ENCODE measurements at places on chromosomes 1 and 21. TPM values are rescaled to one million over a fixed set of nuclear protein-coding genes. Genes with fewer than 3 reads are reported as not detected.
A peak's percentile ranks its signal among the peaks of the same experiment; 100 is the strongest.

Gene CYP4A22
- not detected for total RNA-seq

Gene HSD3B2
- not detected for total RNA-seq

- DNase-seq = no peak
Measured at GRCh38 chr1:245516284-245516759, 361.5 kb downstream of the KIF26B start.

DNA sequence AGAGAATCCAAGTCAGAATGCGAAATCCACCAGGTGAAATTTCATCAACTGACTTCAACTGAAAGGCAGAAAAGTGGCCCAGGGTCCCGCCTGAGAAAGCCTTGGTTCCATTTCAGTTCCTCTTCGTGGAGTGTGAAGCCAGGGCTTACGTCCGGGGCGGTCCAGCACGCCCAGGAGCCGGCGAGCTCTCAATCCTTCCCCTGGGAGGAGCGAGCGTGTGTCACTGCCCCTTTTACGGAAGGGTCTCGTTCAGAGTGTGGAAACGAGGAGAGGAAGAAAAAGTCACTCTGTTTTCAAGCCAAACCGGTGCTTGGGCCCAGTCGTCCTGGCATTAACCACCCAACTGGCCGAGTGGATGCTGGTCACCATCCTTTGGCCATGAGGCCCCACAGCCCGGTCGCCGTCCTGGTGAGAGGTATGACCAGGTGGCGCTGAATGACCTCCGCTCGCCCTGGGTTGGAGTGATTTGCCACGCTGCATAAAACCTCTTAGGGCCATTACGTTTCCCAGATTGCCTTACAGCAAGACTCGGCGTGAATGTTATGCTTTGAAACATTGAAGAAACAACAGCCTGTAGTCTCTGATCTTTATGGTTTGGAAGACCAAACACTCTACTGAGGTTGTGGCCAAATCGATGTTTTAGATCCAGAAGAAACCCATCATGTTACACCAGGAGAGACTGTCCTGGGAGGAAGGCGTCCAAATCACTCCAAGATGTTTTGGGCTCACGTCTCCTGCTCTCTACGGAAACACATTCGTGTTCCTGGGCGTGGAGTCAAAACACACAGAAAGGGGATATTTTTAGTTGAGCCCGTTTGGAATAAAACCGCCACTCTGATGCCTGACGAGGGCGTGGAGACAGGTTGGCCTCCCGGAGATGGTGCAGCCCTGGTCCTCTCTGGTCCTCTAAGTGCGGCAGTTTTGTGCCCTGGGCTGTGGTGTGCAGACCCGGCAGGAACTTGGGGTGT, 93.6 kb upstream of the ACTRT2 start:
- no peak for DNase-seq

- no peak for DNase-seq
Measured at GRCh38 chr1:207428783-207429182, 25.3 kb upstream of the CR2 start.

DNA sequence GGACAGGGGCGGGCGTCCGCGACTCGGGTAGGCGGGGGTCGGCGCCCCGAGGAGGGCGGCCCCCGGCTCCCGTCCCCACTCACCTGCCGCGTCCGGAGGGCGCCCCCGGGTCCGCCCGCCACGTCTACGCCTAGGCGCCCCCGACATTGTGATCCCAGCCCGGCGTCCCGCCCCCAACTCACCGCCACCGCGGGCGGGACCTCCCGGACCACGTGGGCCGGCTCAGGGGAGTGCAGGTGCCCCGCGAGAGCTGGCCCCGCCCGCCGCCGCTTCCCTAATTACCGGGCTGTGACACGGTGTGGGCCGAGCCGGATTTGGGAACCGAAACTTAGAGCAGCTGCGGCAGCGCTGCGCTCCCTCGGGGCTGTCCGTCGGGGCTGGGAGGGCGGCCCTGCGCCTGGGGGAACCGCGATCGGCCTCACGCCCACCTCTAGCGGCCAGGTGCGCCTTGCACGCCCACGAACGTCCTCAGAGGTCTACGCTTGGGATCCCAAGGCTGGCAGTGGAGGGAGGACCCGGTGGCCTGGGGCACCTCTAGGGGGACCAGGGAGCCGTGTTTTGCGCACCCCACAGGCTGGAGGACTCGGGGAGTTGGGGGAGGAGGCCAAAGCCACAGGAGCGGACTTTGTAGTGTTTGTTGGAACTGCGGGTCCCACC, 521 bp upstream of the NADK start:
- peak; percentile 82 for DNase-seq

- peak; percentile 28 for DNase-seq
Measured at GRCh38 chr1:62084310-62084890, 110.2 kb upstream of the L1TD1 start.

GRCh38 chr1:187009320-187009719, 180.6 kb downstream of the PLA2G4A start:
- no peak for DNase-seq

DNA sequence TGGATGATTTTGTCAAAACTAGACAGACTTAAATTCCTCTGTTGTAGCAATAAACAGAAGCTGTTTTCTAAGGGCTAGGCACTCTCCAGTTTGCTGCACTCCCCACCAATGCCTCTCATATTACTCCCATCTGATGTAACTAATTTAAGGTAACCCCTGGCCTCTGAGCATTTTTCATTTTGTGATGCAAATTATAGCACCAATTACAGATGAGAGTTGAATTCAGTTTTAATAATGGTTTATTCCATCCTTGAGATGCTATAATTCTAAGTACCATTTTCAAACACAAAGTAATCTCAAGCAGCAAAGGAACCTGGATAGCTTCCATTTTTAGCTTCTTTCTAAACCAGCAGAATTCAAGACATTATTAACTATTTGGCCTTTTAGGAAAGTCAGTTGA, 280.4 kb upstream of the DAB1 start:
- no peak for DNase-seq

- peak; percentile 63 for DNase-seq
Measured at GRCh38 chr21:45347712-45348499, 57.1 kb upstream of the COL18A1 start.

DNA sequence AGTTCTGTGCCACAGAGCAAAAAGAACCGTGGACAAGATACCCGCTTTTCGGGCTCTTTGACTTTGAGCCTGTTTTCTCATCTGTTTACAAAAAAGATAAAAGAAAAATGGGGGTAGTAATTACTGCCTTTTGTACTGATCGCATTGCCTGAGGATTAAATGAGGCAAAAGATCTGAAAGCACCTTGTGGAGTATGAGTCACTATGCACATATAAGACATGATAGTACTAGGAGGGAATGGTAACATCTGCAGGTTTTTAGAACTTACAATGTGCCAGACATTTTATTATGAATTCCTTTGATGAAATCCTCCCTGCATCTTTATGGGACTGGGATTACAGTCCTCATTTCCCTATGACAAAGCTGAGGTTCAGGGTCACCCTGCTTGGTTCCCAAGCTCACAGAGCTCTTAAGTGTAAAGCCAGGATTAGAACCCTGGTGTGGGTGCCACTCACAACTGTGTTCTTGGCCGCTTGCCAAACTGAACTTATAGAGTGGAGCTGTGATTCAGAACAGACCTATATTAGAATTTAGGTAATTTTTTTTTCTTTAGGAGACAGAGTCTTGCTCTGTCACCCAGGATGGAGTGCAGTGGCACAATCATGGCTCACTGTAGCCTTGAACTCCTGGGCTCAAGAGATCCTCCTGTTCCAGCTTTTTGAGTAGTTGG, 1.8 kb downstream of the DISC1 start:
- no peak for DNase-seq

- no peak for DNase-seq
Measured at GRCh38 chr1:235259133-235259778, 68.7 kb downstream of the ARID4B start.

DNA sequence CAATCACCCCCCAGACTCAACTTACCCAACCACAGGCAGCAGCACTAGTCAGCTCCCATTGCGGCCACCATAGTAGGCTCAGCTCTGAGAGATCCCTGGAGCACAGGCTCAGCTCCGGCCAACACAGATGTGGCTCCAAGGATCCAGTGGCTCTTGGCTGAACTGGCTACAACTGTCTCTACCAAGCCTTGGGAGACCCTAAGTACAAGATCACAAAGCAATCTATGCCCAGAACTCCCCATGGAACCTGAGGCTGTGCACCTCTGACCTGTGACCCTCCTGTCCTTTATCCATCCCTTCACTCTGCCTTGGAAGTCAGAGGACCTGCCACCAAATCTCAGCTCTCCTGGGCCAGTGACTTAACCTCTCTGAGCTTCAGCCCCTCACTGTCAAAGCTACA, 61.8 kb upstream of the GJB5 start:
- DNase-seq = no peak

GRCh38 chr1:5304702-5305101, 650.3 kb downstream of the AJAP1 start:
- no peak for DNase-seq

DNA sequence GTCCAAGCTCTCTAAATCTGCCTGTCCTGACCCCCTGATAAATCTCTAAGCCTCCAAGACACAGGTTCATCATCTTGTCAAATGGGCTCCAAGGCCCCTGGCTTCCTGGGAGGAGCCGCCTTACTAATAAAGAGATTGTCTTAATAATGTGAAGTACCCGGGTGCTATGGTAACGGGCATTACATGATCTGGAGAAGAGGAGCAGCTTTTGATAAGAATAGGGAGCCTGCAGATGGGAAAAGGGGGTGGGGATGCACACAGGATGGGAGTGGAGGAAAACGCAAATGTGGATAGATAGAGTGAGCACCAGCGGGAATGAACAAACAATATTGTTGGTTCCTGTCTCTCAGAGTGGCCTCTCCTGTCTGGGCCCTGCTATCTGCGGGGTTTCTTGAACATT, 11.9 kb upstream of the RXRG start:
- no peak for DNase-seq

Gene CCDC18
- 3.1 TPM for total RNA-seq

DNA sequence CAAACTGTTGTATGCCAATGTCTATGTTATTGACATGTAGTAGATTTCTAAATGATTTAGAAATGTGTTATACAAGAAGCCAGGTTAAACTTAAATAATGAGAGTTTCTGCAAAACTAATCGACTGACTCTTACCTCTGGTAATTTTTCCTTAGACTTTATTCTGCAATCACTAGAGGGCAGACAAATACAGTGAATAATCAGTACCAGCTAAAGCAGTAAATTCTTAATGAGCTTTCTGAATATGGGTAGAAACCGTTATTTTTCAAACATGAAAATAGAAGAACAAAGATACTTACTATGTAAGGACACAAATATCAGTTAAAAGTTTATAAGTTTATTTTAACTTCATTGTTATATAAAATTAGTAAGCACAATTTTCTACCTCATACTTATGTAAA, 97.9 kb upstream of the RGS1 start:
- no peak for DNase-seq

DNA sequence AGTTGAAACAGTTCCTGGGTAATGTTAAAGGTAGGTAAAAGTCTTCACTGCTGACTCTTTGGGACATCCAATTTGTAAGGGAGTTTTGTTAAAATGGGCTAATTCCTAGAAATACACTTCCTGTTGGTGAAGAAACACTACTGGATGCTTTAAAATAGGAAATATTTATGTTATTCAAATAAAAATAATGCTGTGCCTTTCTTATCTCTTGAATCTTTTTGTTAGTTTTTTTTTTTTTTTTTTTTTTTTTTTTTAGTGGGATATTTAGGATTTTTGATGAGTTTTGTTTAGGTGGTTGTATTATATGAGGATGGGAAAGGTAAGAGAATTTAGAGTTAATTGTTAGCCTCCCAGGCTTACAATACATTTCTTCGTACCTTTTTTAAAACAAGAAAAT, 4.5 kb downstream of the MAGI3 start:
- no peak for DNase-seq

GRCh38 chr1:47624531-47624930, 186.7 kb downstream of the FOXD2 start:
- DNase-seq = no peak

- no peak for DNase-seq
Measured at GRCh38 chr1:237232501-237232900, 190.5 kb downstream of the RYR2 start.

DNA sequence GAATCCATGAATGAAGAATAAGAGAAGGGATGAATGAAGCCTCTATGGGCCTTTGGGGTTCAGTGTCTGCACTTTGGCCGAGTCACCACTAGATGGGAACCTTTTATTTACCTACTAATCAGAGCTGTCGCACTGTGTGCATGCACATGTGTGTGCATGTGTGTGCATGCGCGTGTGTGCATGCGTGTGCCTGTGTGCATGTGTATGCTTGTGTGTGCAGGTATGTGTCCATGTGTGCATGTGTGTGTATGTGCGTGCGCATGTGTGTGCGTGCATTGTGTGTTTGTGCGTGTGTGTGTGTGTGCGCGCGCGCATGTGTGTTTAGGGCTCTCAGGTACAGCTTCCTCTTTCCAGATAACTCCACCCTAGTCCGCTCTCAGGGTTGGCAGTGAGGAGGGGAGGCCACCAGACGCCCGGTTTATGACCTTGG, 20.4 kb upstream of the UBXN10 start:
- no peak for DNase-seq

DNA sequence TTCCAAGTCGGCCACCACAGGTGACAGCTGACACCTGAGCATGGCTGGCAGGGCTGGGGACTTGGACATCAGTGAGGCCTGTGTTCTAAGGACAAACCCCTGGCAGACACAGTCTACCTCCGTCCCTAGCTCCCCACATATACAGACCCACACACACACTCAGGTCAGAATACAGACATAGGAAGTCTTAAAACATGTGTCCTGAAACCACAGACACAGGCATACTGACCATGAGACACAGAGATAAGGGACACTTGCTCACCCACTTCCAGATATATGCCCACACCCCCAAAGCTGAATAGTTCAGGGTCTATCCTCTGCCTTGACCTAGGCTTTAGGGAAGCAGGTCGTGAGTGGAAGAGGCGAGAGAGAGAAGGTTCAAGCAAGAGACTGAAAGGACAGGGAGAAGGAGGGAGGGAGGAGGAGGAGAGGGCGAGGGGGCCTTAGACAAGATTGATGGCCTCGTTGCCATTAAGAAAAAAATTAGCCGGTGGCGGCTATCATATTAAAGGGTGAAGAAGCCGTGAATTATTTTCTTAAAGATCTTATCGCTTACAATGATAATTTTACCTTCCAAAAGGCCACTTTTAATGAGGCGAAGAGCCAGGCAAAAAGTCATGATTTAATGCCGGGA, 49.9 kb downstream of the TMEM53 start:
- DNase-seq = no peak

DNA sequence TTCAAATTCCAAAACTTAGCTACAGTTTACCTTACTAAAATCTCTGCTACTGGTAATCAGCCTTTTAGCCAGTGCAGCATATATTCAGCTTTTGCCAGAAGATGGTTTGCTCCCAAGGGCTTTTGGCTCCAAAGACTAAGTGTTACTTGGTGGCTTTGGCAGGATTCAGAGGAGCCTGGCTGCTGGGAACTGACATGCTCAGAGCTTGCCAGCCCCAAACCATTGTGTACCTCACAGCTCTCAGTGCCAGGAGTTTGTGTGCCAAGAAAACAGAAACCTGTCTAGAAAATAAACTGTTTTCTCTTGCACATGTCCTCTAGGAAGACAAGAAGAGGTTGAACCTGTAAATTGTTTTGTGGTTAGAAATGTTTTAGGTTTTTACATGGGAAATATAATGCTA, 315.9 kb downstream of the ST6GALNAC3 start:
- peak; percentile 25 for DNase-seq

All from left cardiac atrium (tissue), 4 donors.